ENCODE measurements at places on chromosomes 2 and 18. TPM values are rescaled to one million over a fixed set of nuclear protein-coding genes. Genes with fewer than 3 reads are reported as not detected.

GRCh38 chr2:150963336-150963735, 298.3 kb downstream of the RBM43 start:
- H3K27ac ChIP-seq = no peak overlapping the region
- H3K4me3 ChIP-seq = no peak overlapping the region
- no peaks in the 10 kb centered on the region for H3K4me1 ChIP-seq
- no peak for DNase-seq

DNA sequence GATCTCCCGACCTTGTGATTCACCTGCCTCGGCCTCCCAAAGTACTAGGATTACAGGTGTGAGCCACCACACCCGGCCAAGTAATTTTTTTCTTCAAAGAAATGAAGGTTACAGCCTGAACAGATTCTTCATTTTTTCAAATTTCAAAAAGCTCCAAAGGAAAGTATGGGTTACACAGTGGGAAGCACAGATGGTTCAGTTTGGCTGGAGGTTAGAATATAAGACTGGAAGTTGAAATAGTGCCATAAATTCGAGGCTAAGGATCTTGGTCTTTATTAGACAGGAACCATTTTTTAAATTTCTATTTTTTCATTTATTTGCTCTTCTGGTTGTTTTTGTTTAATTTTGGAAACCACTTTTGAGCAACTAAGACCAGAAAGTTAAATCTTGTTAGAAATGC, 120.0 kb downstream of the STK39 start:
- no peak overlapping the region for H3K27ac ChIP-seq
- H3K27me3 ChIP-seq = no peaks in the 10 kb centered on the region
- DNase-seq = no peak
- H3K4me1 ChIP-seq = peaks cover 3% of the 10 kb centered on the region
- H3K36me3 ChIP-seq = peaks cover 27% of the 10 kb centered on the region

DNA sequence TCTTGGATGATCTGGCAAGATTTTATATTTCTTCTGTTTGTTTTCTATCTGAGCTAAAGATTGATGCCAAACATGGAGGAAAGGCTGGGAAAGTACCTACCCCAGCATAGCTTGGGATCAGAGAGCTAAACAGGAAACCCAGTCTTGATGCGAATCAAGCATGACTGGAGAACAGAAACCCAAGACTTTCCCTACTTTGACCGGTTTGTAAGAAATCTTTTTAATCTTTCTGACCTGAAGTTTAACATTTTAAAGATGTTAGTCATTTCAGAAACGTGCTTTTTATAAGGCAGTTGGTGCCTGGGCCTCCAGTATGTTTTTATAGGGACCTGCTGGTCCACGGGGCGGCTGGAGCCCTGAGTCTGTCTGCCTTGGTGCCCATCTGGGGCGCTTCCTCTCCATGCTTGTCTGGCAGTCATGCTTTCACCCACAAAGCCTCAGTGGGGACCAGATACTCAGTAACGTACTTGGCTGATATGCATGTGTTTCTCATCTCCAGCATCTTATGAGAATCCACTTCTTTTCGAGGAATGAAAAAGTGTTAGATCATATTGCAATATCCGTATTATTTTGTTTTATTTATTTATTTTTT, 266.5 kb downstream of the PTGR3 start:
- H3K4me3 ChIP-seq = no peak overlapping the region
- H3K36me3 ChIP-seq = no peaks in the 10 kb centered on the region
- no peak overlapping the region for H3K27ac ChIP-seq

DNA sequence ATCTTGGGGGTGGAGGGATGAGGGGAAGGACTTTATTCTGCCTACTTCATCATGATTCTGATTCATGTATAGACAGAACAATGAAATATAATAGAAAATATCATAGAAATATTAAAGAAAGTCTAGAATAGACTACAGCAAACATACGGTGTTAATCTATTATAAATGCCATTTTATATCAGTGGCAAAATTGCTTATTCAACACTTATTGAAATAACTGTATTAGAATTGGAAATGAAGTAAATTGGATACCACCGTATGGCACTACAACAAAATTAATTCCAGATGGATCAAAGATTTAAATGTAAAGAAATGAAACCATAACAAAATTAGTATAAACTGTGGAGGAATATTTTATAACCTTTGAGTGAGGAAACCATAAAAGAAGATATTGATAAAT, 213.3 kb upstream of the CTAGE1 start:
- no peak overlapping the region for H3K4me3 ChIP-seq
- H3K27me3 ChIP-seq = peaks cover 7% of the 10 kb centered on the region
- no peak for DNase-seq
- no peaks in the 10 kb centered on the region for H3K36me3 ChIP-seq
- no peak overlapping the region for H3K27ac ChIP-seq

DNA sequence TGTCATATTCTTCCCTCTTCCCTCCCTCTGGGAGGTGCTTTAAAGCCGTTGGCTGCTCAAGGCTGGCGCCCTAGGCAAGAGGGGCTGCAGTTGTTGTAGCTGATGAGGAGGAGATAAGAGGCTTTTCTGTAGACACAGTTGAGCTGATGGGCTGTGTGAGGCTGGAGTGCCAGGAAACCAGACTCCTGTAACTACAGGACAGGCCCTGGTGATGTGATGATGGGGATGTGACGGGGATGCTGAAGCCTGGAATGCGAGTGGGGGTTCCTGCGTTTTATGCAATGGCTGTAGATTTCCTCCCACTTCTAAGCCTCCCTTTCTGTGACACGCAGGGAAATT, 5.7 kb upstream of the EFR3B start:
- H3K36me3 ChIP-seq = no peaks in the 10 kb centered on the region
- no peak overlapping the region for H3K4me3 ChIP-seq

- no peak for DNase-seq
- no peaks in the 10 kb centered on the region for H3K4me1 ChIP-seq
- H3K4me3 ChIP-seq = no peak overlapping the region
- peaks cover 7% of the 10 kb centered on the region for H3K36me3 ChIP-seq
- H3K27me3 ChIP-seq = no peaks in the 10 kb centered on the region
- no peak overlapping the region for H3K27ac ChIP-seq
Measured at GRCh38 chr2:11228692-11229091, 73.4 kb downstream of the SLC66A3 start.

DNA sequence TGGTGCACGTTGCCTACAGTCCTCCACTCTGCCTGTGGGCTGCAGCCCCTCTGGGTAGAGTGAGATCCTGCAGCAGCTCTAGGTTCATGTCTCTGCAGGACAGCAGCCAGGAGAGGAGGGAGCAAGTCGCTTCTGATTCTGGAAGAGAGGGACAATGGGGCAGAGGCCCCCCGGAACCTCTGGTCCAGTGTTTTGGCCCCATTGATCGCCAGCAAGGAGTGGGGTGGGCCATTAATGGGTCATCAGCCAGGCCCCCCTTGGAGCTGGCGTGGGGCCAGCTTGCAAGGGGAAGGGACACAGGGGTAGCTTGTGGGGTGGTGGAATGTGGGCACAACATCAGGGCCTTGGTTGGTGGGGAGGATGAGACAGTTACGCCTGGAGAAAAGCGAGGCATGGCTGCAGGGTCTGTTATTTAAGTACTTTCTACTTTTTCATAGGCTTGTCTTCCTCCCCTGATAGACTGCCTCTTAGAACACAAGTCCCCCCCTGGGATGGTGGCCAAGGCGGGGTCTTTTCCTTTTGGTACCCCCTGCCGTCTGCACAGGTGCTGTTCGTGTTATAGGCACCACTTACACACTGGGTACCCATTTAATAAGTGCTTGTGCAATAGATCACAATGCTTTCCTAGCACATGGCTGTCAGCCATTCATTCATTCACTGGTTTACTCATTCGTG, 44.6 kb downstream of the INHBB start:
- H3K4me1 ChIP-seq = peaks cover 3% of the 10 kb centered on the region
- peak; percentile 11 for DNase-seq
- no peaks in the 10 kb centered on the region for H3K36me3 ChIP-seq
- peaks cover 10% of the 10 kb centered on the region for H3K27me3 ChIP-seq

DNA sequence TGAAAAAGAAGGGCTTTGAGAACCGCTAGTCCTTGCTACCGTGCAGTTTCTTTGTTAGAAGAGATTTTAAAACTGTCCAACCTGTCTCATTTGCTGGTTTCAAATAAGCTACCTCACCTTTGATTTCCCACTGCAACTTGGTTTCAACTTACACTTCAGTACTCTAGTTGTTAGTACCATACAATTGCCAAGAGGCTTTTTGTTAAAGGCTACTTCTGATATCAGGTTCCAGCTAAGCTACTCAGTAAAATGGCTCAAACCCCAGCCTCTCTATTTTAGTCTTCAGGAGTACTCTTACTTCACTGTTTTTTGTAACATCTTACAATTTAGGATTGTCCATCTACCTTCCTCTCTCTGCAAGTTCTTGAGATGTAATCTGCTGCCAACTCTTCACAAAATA, 91.6 kb downstream of the INO80D start:
- no peak for DNase-seq
- H3K36me3 ChIP-seq = peaks cover 21% of the 10 kb centered on the region
- H3K4me1 ChIP-seq = peaks cover 3% of the 10 kb centered on the region

GRCh38 chr2:88680916-88681315, 10.6 kb upstream of the RPIA start:
- no peak overlapping the region for H3K27ac ChIP-seq
- H3K36me3 ChIP-seq = peaks cover 3% of the 10 kb centered on the region
- no peak for DNase-seq
- H3K4me3 ChIP-seq = no peak overlapping the region

DNA sequence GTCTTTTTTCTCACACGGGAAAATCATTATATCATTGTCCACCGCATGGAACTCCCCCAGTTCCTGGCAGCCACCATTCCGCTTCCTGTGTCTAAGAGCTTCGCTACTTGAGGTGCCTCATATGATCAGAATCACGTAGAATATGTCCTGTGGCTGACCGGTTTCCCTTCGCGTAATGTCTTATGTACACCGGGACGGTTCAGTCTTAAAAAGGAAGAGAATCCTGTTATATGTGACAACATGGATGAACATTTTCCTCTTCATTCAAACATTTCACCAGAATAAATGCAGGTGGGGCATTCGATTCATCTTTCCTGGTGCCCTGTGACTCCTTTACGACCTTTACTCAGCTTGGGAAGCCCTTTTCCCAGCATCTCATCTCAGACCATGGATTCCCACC, 131.7 kb upstream of the TWIST2 start:
- H3K4me3 ChIP-seq = no peak overlapping the region
- no peaks in the 10 kb centered on the region for H3K4me1 ChIP-seq
- no peak overlapping the region for H3K27ac ChIP-seq
- peaks cover 22% of the 10 kb centered on the region for H3K27me3 ChIP-seq
- no peak for DNase-seq

GRCh38 chr2:102581911-102582310, 37.4 kb upstream of the SLC9A2 start:
- peaks cover 9% of the 10 kb centered on the region for H3K27me3 ChIP-seq
- H3K4me1 ChIP-seq = peaks cover 6% of the 10 kb centered on the region
- no peak overlapping the region for H3K27ac ChIP-seq
- DNase-seq = no peak

GRCh38 chr2:129193961-129194360, 785.5 kb upstream of the RAB6C start:
- H3K4me3 ChIP-seq = no peak overlapping the region
- no peaks in the 10 kb centered on the region for H3K36me3 ChIP-seq
- no peak for DNase-seq
- no peaks in the 10 kb centered on the region for H3K4me1 ChIP-seq

The TSPYL6 gene
- total RNA-seq = not detected

The CPO gene
- total RNA-seq = not detected

The DYNAP gene
- not detected for total RNA-seq

The SPATA3 gene
- not detected for total RNA-seq

The PFN4 gene
- total RNA-seq = not detected

The HK2 gene
- 40.9 TPM for total RNA-seq

The EHD3 gene
- 1.5 TPM for total RNA-seq

Measured in activated naive CD8-positive, alpha-beta T cell treated with anti-CD3 and anti-CD28 coated beads, Interleukin-2, amount 10 ng/mL, durations not matched to agents 7 days and 5 days (primary cell).